ENCODE measurements at places on chromosomes 16 and 17.
A peak's percentile ranks its signal among the peaks of the same experiment; 100 is the strongest.

DNA sequence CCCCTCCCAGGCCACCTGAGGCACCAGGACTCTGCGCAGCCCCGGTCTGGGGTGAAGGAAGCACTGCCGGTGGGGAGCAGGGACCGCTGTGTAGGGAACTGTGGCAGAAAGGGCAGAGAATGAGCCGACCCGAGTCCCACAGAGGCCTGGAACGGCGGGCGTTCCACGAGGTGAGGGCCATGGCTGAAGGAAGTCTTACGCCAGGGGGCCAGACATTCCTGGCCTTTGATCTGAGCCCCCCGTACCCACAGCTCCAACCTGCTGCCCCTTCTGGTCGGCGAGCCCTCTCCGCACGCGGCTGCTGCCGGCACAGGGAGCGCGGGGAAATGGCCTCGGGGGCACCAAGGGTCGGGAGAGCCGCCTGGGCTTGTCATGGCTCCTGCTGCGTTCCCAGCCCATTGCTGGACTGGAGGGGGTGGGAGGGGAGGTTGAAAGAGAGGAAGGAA lies 1.4 kb upstream of the WNT3 start:
- no peak for DNase-seq

- DNase-seq, result no peak
These were observed 2.4 kb downstream of the UTS2R start for GRCh38 chr17:82373731-82374625.

- DNase-seq, result no peak
These were observed 292.5 kb downstream of the XYLT1 start for GRCh38 chr16:17177959-17178905.

DNA sequence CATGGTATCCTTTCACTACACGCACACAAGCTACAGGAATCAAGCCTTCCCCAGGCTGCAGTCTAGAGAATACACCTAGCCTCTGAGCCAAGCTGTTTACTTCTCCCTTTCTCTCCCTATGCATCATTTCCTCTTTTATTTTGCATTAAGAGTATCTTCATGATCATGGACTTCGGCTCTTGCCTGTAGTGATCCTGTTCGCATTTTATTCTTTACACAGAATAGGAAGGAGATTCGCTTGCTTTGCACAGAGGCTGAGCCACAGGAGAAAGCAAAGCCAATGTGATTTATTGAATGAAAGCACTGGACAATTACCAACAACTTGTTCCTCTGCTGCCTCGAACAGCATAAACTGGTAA lies 172.7 kb downstream of the ANKFN1 start:
- no peak for DNase-seq

DNA sequence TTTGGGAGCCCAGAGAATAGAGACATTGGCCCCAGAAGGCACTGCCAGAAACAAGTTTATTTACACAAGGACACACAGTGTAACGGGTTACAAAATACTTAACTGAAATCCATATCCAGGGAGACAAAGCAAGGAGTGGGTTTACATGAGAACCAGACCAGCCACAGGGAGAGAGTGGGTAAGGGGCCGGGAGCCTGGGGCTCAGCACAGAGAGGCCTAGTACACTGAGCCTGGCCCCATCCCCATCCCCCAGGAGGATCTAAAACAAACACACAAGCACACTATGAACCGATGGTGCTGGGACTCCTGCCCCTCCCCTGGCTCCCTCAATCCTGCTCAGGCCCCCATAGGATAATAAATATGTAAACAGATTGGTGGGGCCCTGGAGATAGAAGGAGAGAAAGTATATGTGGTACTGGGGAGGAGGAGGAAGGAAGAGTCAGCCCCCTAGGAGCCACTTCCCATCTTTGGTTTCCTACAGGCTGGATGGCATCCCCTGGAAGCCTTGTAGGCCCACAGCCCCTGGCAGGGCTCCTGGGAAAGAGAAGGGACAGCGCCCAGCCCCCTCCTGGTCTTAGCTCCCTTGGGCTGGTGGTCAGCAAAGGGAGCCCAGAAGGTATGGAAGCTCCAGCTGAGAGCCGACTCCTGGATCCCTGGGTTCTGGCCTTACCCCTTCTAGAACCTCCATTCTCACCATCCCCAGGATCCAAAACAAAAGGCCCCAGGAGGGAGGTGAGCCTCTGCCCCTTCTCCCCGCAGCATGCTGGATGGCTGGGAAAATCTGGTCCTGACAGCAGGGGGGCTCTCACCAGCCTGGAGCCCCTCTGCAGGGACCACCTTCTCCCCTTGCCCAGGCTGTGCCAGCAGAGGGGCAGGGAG lies 6.4 kb downstream of the G6PC3 start:
- DNase-seq, result no peak

GRCh38 chr17:16940116-16940881 lies 31.6 kb downstream of the TNFRSF13B start:
- DNase-seq, result no peak

DNA sequence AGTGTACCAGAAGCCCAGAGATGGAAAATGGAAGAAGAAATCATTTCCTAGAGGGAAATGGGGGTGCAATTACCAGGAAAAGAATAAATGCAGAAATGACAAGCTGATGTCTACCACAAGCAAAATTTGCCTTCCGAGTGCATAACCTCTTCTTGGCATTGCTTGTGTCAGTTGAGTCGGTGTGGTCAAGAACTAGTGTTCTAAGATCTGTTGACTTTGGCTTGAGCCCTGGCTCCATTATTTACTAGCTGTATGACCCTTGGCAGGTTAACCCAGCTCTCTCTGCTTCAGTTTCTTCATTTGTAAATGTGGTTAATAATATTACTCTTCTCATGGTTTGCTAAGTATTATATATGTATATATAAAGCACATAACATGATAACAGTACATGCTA lies 273.0 kb upstream of the IRX5 start:
- no peak for DNase-seq

DNA sequence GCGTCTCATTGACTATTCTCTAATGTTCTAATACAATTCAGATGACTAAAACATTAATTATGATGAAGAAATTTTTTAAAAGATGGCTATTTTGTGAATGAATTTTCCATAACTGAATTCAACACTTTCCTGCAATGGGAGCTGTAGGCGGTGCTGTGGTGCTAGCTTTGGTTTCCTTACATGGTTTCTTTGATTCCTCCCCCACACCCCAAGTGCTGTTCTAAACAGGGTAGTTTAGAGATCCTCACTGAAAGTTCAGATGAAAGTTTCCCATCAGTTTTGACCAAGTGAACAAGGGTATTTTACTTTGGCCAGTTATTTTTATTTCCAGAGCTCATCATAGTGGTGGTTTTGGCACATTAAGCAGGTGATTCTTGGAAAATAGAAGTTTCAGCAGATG lies 26.0 kb upstream of the MRC2 start:
- no peak for DNase-seq

DNA sequence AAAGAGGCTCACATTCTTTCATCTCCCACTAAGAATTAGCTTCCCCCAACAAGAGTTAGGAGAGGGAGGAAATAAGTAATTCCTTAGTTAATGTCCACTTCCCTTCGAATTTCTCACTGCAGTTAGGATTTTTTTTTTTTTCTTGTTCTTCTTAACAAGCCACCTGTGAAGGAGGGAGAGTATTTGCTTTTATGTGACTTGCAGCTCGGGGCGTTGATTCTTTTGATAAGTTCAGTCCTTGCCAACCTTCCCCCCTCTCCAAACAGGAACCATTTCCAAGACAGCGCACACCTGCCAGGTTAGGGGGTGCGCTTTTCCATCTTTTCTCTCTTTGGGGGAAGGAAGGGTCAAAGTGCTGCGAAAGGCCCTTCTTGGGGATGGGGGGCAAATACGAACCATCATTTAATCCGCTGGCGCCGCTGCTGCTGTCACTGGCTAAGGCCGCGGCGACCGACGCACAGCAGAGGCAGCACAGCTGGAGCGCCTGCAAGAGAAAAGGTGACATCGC lies 758 bp downstream of the ADAMTS18 start:
- no peak for DNase-seq

GRCh38 chr16:24010440-24011089 lies 174.8 kb downstream of the PRKCB start:
- peak; percentile 69 for DNase-seq

DNA sequence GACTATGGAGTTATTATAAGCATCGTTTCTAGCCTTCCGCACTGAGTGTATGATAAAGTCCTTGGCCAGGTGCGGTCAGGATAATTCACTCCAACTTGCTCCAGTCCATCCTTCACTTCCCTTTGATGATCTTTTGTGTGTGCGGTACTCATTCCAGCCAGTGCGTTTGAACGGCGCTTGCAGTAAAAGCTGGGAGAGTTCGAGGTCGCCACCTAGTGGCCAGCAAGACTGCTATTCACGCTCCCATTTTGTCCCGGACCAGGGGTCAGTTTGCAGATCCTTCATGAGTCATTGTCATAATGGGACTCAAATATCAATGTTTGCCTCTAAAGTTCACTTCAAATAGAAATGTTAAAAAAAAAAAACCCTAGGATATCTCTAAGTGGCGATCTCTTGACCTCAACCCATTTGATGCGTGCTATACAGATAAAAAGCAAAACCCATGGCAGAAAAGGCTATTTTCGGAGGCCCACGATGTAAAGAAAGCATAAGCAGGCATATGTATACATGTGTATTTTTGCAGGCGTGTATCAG lies 417.1 kb downstream of the TMEM114 start:
- peak; percentile 60 for DNase-seq

GRCh38 chr16:55047903-55048497 lies 117.3 kb downstream of the IRX5 start:
- no peak for DNase-seq

GRCh38 chr16:76932541-76933211 lies 258.3 kb upstream of the MON1B start:
- DNase-seq, result no peak

DNA sequence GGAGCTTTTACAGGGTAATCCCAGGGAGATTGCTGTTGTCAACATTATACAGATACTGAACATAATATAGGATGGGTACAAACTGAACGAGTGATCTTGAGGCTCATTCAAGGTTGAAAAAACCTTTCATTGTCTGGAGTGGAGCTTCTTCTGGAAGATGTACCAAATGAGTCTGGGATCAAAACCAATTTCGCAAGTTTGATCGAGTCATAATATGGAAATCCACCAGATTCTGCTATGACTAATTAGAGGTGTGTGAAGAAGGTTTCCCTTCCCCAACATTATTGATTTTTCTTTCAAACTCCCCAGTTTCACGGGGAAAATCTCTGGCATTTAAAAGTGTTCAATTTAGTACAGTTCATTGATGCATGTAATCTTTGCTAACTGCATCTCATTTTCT lies 324.1 kb downstream of the ZFHX3 start:
- DNase-seq, result no peak

DNA sequence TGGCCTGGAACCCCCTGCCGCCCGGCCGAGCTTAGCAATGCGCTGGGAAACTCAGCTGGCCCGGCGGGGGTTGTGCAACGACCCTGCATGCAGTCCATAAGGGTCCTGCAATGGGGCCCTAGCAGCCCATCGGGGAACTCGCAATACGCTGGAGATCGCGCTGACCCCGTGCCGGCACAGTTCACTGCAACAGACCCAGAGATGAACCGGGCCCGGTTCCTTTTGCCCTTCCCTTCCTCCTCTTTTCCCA lies 375 bp downstream of the SLC25A11 start:
- DNase-seq, result no peak

GRCh38 chr17:32528825-32529224 lies 42.0 kb downstream of the CDK5R1 start:
- no peak for DNase-seq

- no peak for DNase-seq
These were observed 11.2 kb downstream of the PRAC1 start for GRCh38 chr17:48711128-48711527.

GRCh38 chr17:81924557-81925532 lies 2.7 kb downstream of the MAFG start:
- DNase-seq, result peak; percentile 59

GRCh38 chr17:260944-261343 lies 79.5 kb upstream of the DOC2B start:
- DNase-seq, result no peak

DNA sequence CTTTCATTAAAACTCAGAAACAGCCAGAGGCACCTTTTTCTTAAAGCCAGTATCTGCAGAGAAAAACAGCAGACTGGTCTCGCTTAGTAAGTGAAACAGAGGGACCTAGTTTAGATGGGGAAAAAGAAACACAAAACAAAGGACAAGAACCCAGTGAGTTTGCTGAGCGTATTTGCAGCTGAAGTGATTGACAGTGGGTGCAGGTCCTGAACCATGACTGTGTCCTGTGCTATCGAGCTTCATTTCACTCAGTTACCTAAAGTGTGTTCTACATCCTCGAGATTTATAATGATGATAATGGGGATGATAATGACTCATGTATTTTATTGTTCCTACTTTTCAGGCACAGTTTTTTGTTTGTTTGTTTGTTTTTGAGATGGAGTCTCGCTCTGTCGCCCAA lies 31.7 kb upstream of the WFIKKN2 start:
- no peak for DNase-seq

DNA sequence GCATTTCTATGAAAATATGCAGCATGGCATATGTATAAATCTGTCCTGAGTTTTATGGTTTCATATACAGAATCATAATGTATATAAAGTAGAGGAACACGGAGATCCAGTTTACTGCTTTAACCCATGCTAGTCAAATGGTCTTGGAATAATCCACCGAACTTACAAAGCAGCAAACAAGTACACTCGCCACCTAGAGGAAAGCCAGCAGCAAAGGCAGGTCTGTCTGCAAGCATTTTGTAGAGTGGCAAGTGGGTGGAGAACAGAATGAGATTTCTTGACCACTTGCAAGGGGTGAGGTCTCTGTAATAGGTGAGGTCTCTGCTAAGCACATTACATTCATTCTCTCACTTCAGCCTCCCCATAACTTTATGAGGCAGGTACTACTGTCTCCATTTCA lies 308.3 kb downstream of the CA10 start:
- no peak for DNase-seq

DNA sequence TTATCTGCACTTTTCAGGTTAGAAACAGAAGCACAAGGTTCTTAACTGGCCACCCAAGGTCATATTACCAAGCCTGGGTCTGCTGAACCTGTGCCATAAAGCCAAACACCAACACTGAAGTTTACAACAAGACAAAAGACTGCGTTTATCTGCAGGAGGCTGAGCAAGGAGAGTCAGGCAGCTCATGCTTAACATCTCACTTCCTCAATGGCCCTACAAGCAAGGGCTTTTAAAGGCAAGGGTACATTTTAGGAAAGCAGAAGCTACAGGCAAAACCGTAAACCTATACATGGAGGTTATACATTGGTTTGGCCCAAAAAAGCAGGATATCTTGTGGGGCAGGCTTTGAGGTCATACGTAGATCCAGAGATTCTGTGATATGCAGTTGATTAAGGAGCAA lies 91.2 kb downstream of the GNAO1 start:
- no peak for DNase-seq

DNA sequence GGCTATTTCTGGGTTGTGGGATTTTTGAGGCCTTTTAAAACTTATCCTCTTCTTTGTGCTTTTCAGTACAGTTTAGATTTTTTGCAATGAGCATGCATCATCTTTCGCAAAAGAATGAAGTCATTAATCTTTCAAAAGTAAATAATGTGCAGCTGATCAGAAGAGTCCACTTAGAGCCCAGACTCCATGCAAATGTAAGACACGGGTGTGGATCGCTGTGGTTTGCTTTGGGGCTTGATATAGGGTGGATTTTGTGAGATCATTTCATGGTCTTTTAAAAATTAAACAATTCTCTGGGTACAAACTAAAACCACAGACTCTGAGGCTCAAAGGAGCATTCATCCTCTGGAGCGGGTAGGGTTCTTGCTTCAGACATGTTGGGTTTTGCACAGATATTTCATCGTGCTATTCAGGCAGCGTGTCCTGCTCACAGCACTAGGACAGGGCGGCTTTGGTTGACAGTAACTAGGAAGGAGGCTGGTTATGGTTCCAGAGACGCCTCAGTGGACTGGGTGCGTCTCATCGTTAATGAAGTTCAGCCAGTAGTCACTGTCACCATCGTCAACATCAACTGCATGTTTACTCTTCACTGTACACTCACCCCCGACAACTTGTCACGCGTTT lies 129.4 kb upstream of the PLCG2 start:
- no peak for DNase-seq

- no peak for DNase-seq
These were observed 291.9 kb downstream of the BCAS3 start for GRCh38 chr17:60969500-60970037.
